ENCODE measurements at places on chromosomes 5 and 9.

DNA sequence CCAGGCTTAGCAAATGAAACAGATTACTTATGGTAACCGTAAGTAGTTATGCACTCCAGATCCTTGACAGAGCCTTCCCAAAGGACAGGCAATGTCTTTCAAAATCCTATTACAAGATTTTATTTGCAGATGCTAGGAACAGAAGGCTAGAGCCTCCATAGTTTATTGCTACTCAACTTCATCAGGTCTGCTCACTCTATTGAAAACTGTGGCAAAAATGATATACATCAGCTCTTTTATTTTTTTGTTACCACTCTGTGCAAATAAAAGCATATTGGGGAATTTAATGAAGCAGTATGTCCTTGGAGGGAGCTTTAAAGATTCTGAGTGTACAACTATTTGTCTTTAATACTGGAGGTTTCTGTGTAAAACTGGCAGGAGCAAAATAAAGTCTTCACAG lies 46.5 kb downstream of the SLC44A1 start:
- no peak for DNase-seq

DNA sequence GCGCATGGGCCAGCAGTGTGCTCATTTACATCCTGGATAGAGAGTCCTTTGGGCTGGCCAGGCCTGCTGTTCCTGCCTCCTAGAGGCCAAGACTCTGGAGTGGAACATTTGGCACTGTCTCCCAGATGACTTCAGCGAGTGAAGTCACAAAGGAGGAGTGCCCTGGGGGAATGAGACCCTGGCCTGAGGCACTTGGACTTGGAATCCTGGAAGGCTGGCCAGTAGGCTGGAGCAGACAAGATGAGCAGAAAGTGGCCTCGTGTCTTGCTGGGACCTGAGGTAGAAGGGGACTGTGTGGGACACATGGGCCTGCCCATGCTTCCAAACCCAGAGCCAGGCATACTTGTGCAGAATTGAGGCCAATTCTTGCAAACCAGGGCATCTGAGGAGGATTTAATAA lies at the start of gene TSSK1B:
TSSK1B (minus strand) TSS at position 101 of the 400 bp plus-strand sequence. CDS start 150 bp downstream, outside the sequence.
- DNase-seq = no peak

- DNase-seq = peak; percentile 58
Observed at GRCh38 chr5:14447958-14448911, 133.4 kb upstream of the OTULINL start.

DNA sequence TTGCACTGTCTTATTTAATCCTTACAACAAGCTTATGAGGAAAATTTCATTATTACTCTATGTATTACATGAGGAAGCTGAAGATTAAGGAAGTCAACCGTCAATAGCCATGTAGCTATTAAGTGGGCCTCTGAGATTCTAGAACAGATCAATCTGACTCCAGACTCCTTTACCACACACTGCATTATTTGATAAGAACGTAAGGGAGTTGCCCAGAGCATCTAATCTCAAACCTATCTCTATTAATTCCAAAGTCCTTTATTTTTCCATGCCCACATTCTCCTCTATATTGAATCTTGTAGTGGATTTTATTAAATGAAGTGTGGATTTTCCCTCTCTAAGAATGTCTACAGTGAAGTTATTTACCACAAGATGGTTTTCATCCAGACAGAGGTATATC lies 118.2 kb upstream of the MTAP start:
- DNase-seq = no peak

GRCh38 chr5:167381457-167381856 lies 910.0 kb upstream of the WWC1 start:
- DNase-seq = no peak

- DNase-seq = peak; percentile 7
Observed at GRCh38 chr9:71608021-71608420, 160.3 kb downstream of the CEMIP2 start.

GRCh38 chr5:146755793-146756192 lies 122.8 kb downstream of the PPP2R2B start:
- DNase-seq = no peak

DNA sequence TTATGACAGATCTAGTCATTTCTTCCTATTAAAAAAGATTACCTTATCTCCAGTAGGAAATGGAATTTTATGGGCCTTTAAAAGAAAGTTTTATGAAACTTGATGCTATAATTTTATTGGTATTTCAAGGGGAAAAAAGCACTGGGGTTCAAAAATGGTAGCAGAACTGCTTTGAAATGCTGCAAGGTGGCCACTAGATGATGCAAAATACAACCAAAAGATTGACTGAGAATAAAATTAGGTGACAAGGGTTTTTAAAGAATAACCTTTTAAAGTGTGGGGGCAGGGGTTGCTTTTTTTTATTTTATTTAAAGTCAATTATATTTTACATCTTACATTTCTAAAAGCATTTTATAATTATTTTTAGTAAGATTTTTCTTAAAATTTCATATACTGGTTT lies 61.7 kb downstream of the KLF9 start:
- DNase-seq = no peak

DNA sequence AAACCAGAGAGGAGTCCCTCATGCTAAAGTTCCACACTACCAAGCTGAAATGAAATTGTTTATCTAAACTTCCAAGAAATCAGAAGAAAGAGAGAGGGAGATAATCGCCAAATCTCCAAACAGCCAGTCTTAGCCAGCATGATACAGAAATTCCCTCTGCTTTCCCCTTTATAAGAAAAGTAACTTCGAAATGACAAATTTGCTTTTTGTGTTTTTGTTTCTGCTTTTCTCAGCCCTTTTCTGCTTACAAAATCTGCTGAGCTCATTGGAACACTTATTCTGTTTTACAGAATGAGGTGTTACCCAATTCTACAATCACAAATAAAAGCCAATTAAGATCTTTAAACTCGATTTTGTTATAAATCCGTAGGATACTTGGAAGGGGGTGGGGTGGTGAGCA lies 72.9 kb downstream of the SFXN1 start:
- DNase-seq = no peak

- peak; percentile 62 for DNase-seq
Observed at GRCh38 chr9:124257844-124258606, at the start of gene NEK6. Gene NEK6 (plus strand): TSS chr9:124257949. CDS start chr9:124301965, 44,016 bp downstream.

GRCh38 chr9:107438211-107439031 lies 51.1 kb downstream of the KLF4 start:
- peak; percentile 29 for DNase-seq

Data from iris pigment epithelial cell (primary cell).